BJ (cell line): ENCODE measurements at places on chromosomes 16 and 17.

DNA sequence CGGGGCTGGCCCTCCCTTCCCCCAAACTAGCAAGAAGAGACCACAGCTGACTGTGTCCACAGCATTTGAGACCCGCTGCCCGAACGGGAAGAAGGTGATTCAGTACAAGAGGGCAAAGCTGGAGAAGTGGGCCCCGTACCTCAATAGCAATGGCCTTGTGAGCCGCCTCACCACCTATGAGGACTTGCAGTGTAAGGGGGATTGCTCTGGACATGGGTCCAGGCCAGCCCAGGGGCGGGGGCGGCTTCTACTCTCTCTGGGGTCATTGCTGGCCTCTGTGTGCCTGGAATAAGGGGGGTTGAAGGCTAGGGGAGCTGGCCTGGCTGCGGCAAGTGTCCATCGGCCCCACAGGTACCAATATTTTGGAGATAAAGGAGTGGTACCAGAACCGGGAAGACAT lies 12.9 kb upstream of the KATNB1 start:
- no peak for DNase-seq

GRCh38 chr17:2156666-2157065 lies 101.8 kb downstream of the HIC1 start:
- DNase-seq = no peak

DNA sequence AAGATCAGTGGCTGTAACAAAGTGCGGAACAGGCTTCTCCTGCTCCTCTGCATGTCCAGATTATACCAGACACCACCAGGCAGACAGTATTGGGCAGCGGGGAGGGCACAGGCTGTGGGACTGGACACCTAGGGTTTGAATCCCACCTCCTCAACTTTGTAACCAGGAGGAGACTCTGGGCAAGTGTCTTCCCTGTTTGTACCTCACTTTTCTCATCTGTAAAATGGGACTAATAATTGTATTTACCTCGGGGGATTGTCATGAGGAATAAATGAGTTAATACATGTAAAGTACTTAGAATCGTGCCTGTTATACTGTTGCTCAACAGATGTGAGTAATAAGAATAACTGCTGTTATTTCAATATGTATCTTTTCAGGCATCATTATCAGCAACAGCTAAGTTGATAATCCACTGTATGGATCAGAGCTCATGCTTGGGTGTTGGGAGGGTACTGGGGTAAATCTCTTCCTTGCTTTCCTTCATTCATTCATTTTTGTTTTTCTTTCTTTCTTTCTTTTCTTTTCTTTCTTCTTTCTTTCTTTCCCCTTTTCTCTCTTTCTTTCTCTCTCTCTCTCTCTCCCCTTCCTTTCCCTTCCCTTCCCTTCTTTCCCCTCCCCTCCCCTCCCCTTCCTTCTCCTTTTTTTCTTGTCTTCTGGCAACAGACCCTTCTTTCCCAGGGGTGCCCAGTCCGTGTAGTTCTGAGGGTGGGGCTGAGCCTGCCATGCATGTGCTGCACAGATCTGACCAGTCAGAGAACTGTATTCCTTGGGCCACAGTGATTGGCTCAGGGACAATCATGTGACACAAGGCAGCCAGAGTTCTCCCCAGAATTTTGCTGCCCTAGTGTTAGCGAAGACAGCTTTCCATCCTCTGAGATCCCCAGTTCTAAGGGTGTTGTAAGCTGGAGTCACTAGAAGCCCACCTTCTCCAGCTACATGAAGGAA lies 25.3 kb upstream of the BRD7 start:
- no peak for DNase-seq

DNA sequence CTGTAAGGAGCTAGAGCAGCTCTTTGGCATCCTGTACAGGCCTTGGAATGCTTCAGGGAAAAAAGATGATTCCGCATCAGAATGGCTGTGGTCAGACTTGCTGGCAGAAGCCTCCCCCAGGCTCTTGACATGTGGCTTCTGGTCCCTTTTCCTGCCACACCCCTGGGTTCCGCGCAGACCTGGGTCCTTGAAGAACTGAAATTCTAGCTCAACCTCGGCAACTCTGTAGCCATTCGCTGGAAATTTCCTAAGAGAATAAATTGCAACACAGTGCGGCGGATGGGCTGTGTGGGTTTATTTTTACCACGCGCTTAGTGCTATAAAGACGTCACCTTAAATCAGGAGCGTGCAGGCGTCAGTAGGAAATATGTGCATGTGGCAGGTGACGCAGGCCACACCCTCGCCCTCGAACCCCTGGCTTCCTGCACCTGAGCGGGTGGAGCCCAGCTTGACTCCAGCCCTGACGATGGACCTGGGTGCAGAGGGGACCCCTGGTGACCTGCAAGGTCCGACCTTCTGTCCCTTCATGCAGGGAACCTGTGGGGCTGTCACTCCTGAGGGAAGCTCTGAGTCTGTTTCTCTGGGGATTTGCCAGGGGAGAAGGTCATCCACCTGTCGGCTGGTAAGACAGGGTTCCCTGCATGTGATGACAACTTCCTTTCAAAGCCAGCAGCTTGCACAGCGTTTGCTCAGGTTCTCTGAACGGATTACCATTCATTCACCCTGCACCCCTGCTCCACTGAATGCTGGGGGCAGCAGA lies 46.3 kb downstream of the METRNL start:
- DNase-seq = no peak

DNA sequence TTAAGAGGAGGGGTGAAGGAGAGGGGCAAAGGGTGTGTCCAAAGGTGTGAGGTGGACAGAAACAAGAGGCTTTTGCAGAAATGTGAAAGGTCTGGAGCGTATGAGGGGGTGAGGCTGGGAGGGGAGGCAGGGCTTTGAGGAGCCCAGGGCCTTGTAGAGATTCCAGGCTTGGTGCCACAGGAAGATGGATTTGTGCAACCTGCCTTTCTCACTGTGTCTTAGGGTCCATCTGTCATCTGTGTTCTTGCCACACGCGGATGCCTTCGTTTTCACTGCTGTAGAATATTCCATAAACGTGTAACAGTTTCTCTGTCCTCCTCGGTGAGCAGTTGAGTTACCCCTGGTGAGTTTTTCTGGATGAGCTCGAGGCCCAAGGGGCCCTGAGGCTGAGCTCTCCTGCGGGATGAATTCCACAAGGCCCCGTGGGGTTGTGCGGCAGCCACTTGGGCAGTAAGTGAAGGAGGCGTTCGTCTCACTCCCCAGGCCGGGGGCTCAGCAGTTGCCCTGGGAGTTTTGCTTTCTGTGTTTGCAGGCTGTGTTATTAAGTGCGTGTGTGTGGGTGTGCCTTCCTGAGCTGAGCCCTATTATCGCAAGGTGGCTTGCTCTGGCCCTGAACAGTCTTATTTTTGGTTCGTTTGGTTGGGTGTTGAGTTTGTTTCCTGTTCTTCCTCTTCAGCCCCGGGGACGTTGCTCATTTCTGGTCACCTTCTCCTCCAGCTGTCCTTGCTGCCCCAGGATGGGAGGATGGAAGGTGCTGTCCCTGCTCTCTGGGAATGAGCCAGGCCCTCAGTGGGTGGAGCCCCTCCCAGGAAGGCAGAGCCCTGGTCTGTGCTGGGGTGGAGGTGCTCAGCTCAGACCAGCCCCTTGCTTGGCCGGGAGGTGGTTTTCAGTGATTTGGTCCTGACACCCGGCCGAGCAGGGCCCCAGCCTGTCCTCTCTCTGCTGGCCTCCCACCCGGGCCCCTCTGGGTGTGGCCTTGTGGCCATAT lies 28.4 kb downstream of the BAIAP2 start:
- DNase-seq = no peak

- no peak for DNase-seq
Measured at GRCh38 chr16:53924331-53925106, 220.6 kb downstream of the FTO start.

DNA sequence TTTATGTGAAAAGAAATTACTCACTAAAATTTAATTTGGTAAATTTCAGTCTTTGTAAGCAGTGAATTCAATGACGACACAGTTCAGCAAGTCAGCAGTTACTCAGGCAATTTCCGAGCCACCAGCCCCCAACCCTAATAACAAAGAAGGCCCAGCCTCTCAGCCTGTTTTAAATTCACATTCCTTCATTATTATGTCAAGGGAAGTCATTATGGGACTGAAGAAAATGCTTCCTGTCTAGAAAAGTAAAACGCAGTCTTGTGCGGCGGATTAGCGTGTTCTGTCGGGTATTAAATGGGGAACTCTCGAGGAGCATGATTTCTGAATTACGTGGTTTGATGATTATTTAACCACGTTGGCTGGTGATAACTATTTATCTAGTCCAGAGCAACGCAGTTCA lies 177.6 kb downstream of the AIPL1 start:
- DNase-seq = no peak

DNA sequence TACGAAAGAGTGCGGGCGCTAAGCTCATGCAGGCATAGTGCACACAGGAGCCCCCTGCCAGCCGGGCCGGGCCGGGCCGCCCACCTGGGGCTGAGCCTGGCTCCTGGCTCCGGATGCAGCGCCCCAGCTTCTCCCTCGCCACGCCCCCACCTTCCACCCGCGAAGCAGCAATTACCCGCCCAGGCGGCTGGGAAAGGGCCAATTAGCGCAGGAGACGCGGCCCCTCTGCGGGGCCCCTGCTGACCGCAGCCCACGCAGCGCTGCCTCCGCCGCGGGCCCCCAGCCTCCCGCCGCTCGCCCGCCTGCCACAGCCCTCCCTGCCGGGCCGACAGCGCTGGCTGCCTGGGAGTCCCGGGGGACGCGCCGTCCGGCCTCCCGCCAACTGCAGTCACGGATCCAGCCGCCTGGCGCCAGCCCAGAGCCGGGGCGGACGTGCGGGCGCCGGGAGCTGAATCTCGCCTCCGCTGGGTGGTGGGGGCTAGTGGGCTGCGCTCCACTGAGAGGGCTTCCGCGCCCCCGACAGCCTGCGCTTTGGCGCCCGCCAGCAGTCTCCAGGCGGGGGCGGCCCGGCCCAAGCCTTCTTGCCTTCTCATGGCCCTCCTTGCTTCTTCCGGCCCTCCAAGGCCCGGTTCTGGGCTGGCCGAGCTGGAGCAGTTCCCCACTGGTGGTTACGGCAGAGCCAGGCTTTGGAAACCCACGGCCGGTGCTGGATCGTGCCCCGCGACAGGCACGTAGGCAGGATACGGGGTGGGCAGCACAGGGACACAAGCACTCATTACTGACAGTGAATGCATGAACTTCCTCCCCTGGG lies 14.9 kb upstream of the CBFB start:
- DNase-seq = no peak

GRCh38 chr17:63675607-63676546 lies 24.0 kb downstream of the LIMD2 start:
- no peak for DNase-seq

- DNase-seq = no peak
Measured at GRCh38 chr16:82331397-82331796, 161.4 kb upstream of the MPHOSPH6 start.
